ENCODE measurements at places on chromosomes 12 and 14.

DNA sequence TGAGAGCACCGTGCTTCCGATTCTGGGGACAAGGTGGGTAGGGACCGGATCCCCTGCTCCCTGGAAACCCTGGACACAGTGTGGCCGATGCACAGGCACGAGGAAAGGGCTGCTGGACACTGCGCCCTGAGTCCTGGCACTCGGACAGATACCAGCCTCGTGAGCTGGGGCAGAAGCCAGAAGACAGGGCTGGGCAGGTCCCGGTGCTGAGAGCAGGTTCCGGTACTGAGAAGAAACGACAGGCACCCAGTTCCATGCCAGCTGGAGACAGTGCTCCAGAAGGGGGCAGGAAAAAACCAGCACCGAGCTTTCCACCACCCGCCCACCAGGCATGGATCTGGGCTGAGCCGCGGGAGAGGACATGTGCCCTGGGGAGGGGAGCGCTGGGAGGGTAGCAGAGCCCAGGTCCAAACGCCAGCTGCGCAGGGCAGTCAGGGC is 6.5 kb downstream of the XRCC3 start:
- no peak for DNase-seq

DNA sequence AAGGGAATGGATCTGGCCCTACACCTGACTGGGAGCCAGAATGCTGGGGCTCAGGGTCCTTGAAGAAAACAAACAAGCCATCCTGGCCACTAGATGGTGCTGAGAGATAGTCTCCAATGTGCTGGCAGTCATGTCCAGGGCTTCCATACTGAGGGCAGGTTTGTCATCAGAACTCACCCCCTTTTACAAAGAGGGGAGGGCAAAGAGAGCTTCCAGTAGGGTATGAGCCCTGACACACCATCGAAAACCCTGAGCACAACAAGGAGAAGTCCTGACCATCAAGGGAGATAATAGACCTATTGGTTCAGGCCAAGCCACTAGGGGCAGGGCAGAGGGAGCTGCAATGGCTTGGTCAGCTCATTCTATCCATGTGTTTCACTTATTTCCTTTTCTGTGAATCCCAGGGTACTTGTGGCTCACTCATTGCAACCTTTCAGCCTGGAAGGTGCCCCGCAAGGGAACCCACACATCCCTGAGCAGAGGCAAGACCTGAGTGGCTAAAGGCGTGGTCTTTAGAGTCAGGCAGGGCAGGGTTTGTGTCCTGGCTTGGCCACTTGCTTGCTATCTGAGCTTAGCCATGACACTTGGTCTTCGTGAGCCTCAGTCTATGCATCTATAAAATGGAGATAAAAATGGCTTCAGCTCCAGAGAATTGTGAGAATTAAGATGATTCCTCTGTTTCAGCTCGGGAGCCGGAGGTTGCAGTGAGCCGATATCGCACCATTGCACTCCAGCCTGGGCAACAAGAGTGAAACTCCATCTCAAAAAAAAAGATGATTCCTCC is 6.2 kb upstream of the PLEKHH1 start:
- DNase-seq: no peak

GRCh38 chr12:82207556-82207955 is 150.6 kb downstream of the CCDC59 start:
- DNase-seq: no peak

DNA sequence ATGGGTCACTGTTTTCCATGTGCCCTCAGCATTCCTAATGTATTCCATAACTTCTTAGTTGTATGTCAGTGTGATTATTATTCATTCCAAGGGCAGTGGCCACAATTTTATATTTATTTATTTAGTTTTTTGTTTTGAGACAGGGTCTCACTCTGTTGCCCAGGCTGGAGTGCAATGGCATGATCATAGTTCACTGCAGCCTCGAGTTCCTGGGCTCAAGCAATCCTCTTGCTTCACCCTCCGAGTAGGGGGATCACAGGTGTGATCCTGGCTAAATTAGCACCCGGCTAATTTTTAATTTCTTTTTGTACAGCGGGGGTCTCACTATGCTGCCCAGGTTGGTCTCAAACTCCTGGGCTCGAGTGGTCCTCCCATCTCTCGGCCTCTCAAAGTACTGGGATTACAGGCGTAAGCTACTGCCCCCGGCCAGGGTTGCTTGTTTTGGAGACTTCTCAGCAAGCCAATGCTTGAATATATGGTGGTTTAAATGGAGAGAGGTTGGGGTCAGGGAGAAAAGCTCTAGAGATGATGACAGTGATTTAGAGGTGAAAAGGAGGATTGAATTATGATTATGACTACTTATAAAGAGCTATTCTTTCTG is 7.6 kb downstream of the GPRC5A start:
- DNase-seq: no peak

DNA sequence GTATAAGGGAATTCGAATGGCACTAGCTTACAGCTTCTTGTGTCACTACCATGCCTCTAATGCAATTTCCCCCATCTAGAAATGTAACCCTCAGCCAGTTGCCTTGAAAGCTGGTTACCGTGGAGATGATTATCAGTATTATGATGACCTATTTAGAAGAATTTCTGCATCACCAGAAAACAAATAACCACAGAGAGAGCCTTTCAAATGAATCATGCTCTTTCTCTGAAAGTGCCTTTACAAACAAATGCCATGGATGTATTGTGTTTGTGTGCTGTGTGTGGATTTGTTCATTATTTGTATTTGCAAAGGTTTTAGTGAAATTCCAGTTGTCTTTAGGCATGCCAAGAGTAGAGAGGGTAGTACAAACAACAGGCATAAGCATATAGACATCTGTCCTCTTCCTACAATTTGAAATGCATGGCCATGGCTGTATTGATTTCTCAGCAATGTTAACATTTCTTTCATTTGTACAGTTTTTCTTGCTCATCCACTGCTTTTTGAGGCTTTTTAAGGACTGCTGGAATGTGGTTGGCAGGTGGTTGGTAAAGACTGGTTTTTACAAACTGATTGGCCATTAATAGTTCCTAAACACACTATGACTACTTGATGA is 266.5 kb downstream of the PAWR start:
- peak; percentile 91 for DNase-seq

- no peak for DNase-seq
These were observed 150.7 kb upstream of the PTPRQ start for GRCh38 chr12:80293347-80293746.

- no peak for DNase-seq
These were observed 128.1 kb upstream of the AMIGO2 start for GRCh38 chr12:47207829-47208248.

All from AG09309 (cell line).